ENCODE measurements at places on chromosomes 2 and 18. TPM values are rescaled to one million over a fixed set of nuclear protein-coding genes. Genes with fewer than 3 reads are reported as not detected.

Gene REG3G
- not detected for total RNA-seq

Gene TWIST2
- 0.79 TPM for total RNA-seq

Gene DHRS9
- 0.49 TPM for total RNA-seq

DNA sequence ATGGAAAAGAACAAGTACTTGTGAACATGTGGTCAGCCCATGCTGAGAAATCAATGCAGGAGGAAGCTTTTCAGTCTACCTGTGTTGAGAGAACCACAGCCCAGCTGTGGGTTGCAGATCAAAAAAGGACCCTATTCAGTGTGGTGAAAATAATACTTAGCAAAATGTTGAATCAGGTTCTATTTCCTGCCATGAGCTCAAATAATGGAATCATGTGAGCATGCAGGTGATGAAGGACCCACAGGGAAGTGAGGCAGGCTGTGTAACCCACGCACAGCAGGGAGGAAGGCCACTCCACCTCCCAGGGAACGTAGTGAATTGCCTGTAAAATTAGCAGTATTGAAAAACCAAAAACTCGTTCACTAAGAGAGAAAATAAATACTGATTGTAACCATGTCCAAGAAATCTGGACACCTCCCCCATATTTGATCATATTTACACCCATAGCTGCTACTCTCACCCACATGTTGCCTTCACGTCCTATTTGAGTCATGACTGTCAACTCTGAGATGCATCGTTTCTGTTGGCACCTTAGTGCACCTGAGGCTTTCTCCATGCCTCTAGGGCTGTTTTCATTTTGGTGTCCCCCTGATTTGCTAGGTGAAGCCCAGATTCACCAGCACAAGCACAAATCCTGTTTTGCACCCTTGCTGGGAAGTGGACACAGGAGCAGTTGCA lies 20.5 kb upstream of the BCL2L11 start:
- H3K36me3 ChIP-seq, result no peaks in the 10 kb centered on the region
- no peak overlapping the region for H3K4me3 ChIP-seq
- H3K4me1 ChIP-seq, result no peaks in the 10 kb centered on the region
- H3K27ac ChIP-seq, result no peak overlapping the region

GRCh38 chr2:65349863-65350262 lies 82.5 kb downstream of the SPRED2 start:
- H3K36me3 ChIP-seq, result no peaks in the 10 kb centered on the region
- H3K4me3 ChIP-seq, result no peak overlapping the region
- H3K4me1 ChIP-seq, result peaks cover 19% of the 10 kb centered on the region
- H3K27me3 ChIP-seq, result no peaks in the 10 kb centered on the region
- DNase-seq, result no peak
- no peak overlapping the region for H3K27ac ChIP-seq

Data from psoas muscle (tissue), 8 donors.